Suppressor macrophage treated with lipopolysaccharide for 4 hours (primary cell): ENCODE measurements at places on chromosomes 2 and 18.
A peak's percentile ranks its signal among the peaks of the same experiment; 100 is the strongest.

DNA sequence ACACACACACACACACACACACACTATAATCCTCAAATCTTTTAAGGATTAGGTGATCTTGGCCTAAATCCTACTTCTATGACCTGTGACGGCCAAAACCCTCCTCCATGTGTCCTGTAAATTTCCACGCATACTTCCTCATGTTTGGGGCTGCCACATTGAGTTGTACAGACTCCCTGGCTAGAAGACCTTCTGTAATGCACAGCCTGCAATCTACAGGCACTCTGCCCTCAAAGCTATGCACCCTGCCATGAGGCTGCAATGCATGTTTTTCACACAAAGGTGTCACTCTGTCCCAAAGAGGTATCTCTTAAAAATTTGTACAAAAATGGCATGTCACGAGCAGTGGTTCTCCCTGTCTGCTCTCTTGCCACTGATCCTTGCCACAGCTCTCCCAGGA lies 26.4 kb upstream of the B4GALT6 start:
- DNase-seq: no peak

DNA sequence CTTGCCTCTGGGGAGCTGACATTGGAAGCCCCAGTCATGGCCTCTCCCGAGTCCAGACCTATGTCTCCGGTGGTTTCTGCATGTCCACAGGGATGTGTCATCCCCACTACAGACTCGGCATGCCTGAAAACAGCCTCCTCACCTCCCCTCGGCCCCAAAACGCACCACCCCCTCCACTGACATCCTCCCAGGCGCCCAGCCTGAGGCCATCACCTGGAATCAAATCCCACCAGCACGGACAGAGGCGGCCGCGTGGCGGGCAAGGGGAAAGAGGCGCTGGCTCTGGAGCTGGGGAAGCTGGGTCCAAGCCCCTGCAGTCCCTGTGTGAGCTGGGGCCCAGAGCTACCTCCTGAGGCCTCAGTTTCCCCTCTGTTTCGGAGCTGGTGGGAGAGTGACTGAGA lies 69.9 kb upstream of the SMAD7 start:
- no peak for DNase-seq

- DNase-seq: peak; percentile 11
Observed at GRCh38 chr2:233974530-233975071, 57.4 kb downstream of the TRPM8 start.

- peak; percentile 16 for DNase-seq
Observed at GRCh38 chr18:9237981-9238380, 96.6 kb upstream of the TWSG1 start.

GRCh38 chr2:18922276-18922675 lies 332.9 kb upstream of the NT5C1B start:
- no peak for DNase-seq

GRCh38 chr2:40690525-40690924 lies 238.6 kb upstream of the SLC8A1 start:
- DNase-seq: no peak

DNA sequence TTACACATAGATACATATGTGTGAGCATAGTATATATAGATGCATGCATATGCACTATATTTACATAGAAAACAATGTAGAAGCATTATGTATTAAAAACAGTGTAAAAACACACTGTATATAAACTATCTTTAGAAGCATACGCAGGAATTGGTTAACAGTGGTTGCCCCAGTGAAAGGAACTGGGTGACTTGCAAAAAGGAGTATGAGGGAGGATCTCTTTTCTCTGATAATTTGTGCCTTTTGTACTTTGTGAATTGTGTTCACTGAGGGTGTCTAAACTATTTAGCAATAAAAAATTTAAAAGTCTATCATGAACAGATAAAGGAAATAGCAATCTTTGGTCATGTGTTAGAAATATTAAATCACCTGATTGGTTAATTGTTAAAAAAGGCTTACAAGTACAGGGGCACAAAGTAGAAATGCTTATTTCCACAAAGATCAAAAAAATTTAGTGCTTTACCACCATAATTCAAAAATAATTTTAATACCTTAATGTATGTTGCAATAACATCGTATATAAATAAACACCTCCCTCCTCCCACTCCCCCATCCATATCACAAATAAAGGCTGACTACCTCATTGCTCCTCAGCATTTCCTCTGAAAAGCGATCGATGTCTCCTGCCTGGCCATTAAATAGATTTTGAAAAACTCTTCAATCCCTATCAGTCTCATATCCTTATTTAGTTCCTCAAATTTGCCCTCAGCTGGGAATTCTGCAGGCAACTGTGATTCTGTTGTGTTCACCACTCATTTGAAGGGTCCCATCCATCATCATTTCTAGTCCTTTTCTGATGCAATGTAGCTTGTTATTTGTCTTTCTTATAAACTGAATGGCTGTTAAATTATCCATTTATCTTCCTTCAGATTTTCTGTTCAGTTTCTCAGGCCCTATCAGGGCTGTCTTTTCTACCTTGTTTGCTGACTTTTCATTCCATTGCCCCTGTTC lies 257.3 kb downstream of the AGPS start:
- no peak for DNase-seq

DNA sequence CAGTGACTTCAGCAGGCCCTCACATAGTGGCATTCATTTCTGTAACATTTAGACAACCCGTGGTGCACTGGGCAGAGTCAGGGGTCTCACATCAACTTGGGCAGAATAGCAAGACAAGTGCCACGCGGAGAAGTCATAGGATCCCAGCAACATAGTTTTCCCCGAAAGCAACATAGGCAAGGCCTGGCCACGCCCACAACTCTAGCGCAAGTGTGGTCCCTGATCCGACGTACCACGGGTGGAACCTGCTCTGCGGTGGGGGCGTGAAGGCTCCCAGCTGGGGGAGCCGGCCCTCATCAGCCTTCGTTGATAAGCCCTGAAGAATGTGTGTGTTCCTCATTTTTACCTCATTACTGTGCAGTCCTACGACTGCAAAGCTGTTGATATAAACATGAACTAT lies 261.2 kb downstream of the EIPR1 start:
- DNase-seq: no peak

GRCh38 chr2:182906454-182906853 lies 40.0 kb upstream of the FRZB start:
- no peak for DNase-seq

GRCh38 chr18:8952769-8953760 lies 149.4 kb upstream of the NDUFV2 start:
- no peak for DNase-seq

GRCh38 chr2:196205881-196206435 lies 34.6 kb upstream of the STK17B start:
- DNase-seq: peak; percentile 69

DNA sequence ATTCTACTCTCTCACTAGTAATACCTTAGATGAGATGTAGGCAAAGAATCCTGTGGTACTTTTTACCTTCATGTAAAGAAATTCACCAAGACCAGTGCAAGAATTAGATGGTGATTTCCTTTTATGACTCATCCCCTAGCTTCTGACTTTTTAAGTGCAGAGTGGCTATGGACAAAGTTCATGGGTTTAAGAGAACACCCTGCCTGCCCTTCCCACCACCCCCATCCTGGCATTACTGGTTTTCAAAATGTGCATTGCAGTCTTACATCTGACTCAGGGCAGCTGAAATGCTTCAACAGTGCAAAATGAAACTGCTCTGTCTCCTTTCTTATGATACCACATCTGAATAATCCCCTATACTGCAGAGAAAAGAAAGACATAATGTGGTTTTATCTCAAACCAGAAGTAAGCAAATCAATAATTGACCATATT lies 22.6 kb downstream of the MAIP1 start:
- peak; percentile 77 for DNase-seq

DNA sequence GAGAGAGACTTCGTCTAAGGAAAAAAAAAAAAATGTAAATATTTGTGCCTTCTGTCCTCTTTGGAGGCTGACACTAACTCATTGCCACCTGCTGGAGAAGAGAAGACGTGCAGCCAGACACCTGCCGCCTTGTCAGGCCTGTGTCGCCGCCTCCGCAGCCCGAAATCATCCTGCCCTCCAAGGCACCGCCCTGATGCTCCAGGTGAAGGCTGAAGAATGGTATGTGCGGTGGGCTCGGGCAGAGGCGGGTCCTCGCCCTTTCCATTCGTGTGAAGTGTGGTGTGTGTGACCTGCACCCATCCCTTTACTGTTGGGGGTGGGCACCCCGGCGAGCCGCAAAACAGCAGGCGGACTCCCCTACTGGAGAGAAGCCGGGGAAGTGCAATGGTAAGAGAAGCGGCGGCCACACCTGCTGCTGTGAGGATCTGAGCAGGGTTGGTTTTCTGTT lies 60.4 kb downstream of the FAM161A start:
- DNase-seq: peak; percentile 59

GRCh38 chr2:164952057-164952702 lies 3.1 kb downstream of the SLC38A11 start:
- DNase-seq: no peak

- no peak for DNase-seq
Observed at GRCh38 chr2:118832791-118833715, 14.4 kb downstream of the EN1 start.

DNA sequence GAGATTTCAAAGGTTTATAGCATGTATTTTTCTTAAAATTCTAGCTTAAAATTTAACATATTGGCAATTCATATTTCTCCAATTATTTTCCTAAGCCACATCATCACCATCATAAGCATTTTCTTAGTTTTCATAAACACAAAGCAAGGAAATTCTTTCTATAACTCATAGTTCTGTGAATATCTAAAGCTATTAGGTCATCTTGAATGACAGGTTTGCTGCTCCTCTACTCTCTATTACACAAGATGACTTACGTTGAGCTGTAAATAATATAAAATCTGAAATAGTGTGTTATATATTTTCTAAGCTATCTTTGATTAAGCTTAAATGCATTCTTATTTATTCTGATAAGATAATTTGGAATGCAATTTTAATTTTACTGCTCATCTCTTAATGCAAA lies 984.6 kb upstream of the CNTNAP5 start:
- no peak for DNase-seq

DNA sequence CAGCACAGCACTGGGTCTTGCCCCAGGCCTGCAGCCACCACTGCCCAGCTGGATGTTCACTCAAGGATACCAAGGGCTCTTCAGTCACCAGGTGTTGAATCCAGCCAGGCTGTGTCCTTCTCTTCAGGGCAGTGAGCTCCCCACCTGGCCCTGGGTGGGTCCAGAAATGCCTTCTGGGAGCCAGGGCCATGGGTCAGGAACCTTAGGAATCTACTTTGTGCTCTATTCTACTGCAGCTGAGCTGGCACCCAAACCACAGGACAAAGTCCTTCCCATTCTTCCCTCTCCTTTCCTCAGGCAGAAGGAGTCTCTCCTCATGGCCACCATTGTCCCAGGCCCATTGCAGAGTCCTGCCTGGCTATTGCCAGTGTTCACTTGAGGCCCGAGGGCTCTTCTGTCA lies 13.0 kb downstream of the STRADB start:
- no peak for DNase-seq

DNA sequence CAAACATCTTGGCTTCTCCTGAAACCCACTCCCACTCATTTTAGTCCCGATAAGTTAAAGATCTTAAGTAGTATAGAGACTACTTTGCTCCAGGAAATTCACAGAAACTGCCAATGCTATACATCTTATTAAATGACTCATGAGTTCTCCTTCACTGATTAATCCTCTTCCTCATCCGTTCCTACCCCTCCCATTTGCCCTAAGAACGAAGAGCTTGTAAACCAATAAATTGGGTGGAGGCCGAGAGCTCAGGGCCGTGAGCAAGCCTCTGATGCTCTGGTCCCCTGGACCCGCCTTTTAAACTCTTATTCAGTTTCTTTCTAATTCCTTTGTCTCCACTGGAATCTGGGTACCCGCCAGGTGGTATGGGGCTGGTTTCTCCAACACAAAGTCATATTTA lies 68.6 kb downstream of the METTL8 start:
- DNase-seq: no peak

DNA sequence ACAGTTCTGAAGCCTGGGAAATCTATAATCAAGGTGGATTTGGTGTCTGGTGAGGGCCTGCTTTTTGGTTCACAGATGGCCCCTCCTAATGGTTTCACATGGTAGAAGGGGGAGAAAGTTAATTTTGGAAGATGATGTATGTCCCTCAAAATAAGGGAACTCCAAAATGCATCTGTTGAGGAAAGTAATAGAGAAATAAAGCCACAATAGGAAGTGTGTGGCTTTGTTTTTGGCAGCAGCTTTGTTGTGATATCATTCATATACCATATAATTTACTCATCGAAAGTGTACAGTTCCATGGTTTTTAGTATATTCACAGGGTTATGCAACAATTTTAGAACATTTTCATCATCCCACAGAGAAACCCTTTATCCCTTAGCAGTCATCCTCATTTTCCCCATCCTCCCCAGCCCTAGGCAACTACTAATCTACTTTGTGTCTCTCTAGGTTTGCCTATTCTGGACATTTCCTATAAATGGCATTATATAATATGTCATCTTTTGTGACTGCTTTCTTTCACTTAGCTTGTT lies 274.0 kb upstream of the FAM98A start:
- peak; percentile 4 for DNase-seq

DNA sequence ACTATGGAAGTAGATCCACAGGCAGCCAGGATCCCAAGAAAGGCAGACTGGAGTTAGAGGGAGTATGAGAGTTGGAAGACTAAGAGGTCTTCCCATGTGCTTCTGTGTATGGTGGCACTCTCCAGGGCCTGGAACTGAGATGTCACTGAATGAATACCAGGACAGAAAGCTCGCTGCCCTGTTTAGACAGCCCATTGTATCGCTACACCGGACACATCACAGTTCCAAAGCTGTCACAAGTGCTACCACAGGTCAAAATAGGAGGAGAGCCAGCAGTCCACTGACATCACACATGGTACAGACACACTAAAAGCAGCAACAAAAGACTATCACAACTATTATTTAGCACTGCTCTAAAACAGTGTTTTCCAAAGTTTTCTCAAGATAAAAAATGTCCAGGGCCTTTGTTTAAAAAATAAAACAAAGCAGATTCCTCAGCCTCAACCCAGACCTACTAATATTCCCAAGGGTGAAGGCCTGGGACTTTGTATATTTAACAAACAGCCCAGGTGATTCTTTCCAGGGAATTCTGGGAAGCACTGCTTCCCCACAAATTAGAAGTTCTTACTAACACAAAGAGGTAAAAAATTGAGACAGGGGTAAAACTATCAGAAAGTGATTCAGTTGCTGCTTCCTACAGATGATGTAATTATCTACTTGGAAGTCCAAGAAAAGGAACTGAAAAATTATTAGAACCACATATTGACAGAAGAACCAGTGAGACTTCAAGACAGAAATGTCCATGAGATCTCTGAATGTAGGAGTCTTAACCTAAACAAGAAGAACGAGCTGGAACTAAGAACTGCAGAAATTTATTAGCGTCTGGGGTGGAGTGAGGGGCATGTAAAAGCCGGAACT lies 116.0 kb downstream of the DTNB start:
- DNase-seq: peak; percentile 68

DNA sequence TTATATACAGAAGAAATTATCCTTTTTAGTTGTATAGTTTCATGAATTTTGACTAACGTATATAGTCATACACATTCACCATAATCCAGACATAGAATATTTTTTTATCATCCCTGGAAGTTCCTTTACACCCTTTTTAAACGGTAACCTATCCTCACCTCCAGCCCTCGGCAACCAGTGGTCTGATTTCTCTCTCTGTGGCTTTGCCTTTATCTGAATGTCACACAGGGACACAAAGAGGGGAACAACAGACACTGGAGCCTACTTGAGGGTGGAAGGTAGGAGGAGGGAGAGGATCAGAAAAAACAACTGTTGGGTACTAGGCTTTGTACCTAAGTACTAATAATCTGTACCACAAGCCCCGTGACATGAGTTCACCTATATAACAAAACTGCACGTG lies 191.9 kb downstream of the MC4R start:
- DNase-seq: no peak
